ENCODE measurements at places on chromosomes 12 and 14.

GRCh38 chr14:60197629-60198303 lies 32.6 kb upstream of the DHRS7 start:
- DNase-seq, result no peak

DNA sequence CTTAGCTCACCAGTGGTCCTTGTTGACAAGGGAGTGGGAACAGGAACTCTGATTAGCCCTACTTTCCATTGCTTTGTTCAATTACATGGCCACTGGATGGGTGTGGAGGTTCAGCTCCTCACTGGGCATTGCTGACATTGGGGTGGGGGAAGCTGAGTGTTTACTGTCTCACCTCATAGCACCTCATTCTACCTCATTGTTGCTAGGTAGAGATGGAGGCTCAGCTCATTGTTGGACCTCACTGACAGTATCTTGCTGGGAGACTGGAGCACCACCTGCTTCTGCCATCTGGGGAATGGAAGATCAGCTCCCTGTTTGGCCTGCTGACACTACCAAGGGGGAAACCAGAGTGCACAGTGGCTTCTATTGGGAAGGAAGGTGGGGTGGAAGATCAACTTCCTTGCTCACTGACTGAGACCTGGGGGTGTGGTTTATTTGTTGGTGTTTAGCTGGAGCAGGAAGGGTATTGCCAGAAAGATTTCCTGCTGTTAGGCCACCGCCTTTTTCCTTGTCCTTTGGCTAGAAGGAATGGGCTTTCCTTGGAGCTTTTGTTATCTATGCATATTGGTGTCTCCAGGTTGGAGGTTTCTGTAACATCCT lies 1.3 kb upstream of the OR4E2 start:
- no peak for DNase-seq

- DNase-seq, result no peak
Observed at GRCh38 chr12:130813949-130814348, 25.1 kb downstream of the STX2 start.

- DNase-seq, result no peak
Observed at GRCh38 chr12:91882910-91883309, 262.7 kb downstream of the BTG1 start.

DNA sequence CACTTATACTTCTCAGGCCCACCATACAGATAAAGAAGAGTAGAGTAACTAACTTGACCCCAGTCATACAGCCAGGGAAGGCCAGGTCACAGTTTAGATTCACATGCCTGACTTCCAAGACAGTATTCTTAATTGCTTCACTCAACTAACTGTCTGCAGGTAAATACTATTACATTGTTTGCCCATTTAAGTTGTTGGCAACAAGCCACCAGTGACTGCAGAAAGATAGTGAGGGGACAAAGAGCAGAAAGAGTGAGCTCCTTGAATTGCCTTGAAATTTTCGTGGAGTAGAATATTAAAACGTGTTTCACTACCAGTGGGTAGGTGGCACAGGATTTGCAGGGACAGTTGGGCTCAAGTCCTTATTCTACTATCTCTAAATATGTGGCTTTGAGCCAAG lies 146.3 kb upstream of the RMST start:
- no peak for DNase-seq

GRCh38 chr14:54221432-54221803 lies 175.4 kb upstream of the CDKN3 start:
- no peak for DNase-seq

GRCh38 chr14:22122227-22122818 lies 448.7 kb upstream of the OR4E1 start:
- DNase-seq, result no peak

GRCh38 chr12:117038919-117039318 lies 60.3 kb downstream of the TESC start:
- no peak for DNase-seq

GRCh38 chr14:31943217-31943799 lies 133.8 kb upstream of the ARHGAP5 start:
- no peak for DNase-seq

DNA sequence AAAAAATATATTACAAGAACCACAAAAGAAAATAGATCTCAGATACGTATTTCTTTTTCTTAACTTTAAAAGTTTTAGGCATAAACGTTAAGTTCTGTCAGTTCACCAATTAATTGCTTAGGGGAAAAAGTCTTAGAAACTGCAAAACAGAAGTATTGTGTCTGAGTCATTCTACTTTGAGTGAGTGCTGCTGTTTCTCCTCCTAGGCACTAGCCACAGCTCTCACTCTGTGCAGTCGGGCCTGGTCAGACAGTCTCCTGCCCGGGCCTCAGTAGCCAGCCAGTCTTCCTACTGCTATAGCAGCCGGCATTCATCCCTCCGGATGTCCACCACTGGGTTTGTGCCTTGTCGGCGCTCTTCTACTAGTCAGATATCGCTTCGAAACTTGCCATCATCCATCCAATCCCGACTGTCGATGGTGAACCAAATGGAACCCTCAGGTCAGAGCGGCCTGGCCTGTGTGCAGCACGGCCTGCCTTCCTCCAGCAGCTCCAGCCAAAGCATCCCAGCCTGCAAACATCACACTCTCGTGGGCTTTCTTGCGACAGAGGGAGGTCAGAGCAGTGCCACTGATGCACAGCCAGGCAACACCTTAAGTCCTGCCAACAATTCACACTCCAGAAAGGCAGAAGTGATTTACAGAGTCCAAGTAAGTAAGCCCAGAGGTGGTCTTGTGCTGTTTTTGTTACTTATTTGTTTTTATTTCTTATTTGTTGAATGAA lies 201.3 kb downstream of the PCNX1 start:
- DNase-seq, result no peak

DNA sequence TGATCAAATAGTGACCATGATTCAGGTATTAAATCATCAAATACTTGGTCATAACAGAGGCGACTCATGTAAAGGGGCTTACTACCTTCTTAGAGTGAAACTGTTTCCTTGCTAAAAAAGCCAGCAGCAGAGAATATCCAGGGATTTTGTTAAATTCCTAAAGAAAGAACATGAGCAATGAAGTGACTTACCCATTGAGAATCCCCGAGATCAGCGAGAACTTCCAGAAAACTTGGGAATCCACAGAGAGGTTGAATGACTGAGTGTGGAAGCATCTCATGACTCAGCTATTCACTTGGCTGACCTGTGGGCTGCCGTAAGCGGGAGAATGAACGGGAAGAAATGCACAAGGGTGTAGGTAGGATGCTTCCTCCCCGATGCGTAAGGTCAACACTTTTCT lies 85.3 kb upstream of the KCNA1 start:
- DNase-seq, result no peak

DNA sequence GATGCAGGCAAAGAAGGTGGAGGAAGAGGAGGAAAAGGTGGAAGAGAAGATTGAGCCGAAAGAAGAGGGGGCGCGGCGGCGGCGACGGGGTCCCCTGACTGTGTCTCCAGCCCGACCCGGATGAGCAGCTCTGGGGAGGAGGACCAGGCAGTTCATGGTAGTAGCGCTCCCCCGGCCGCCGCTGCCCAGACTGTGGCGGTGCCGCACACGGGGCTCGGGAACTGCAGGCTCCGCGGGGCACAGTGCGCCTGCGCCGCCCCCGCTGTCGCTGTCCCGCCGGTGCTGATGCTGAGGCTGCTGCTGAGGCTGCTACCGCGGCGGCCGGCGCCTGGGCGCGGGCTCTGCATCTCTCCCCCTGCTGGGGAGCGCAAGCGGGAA lies at the start of gene KCNH5:
Gene KCNH5 (minus strand): TSS at position 225 of the 378 bp plus-strand sequence. CDS start 272 bp downstream, outside the sequence.
- DNase-seq, result no peak

GRCh38 chr12:22740656-22741355 lies 115.8 kb downstream of the ETNK1 start:
- no peak for DNase-seq

DNA sequence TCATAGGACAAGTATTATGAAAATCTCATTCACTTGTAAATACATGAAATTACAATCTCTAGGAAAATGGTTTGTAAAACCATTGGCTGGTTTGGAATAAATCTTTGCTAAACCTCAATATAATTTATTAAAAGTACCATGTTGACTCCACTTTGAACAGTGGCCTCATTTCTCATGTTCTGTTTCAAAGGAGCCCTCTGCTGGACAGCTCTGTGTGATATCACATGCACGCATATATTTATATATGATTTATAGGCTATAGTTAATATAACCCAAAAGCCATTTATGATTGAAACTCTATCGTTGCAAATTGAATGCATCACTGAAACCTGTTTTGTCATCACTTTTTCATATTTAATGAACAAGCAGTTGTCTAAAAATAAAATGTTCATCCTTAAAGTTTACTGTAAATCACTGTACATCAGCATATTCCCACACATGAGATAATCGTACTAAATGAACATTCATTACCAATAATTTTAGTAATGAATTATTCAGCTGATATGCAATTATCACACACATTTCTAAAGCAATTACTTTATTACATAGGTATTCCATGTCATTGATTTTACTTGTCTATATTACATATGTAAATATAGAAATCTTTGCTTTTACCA lies 493.8 kb downstream of the NPAS3 start:
- no peak for DNase-seq

GRCh38 chr14:77746064-77746702 lies 14.8 kb downstream of the SNW1 start:
- no peak for DNase-seq

- DNase-seq, result no peak
Observed at GRCh38 chr12:10025236-10025635, 5.2 kb upstream of the CLEC9A start.

- DNase-seq, result no peak
Observed at GRCh38 chr12:27244689-27245488, 803 bp downstream of the STK38L start.

DNA sequence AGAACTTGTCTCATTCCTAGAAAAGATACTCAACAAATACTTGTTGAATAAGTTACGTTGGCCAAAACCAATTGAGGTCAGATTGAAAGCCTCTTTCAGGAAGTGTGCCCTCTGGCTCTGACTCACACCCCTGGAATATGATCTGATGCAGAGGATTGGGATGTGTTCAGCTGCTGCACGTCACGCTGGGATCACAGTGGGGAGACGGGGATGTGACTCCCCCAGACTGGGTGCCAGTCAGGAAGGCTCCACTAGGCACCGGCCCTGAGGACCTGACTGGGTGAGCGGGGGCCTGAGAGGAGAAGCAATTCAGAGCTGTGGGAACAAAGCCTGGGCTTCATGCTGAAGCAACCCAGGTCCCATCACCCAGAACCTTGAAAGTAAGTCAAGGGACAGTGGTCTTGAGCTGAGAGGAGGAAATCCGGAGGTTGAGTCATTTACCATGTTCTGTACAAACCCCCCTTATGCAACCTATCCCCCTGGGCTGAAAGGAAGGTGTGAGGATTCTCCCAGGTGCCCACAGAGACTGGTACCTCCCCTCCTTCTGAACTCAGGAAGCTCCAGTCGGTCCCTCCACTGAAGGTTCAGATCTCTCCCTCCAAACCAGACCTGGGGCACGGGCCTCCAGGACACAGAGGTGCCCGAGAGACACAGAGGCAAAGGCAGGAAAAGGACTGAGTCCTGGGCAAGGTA lies 3.9 kb downstream of the CEBPE start:
- no peak for DNase-seq

DNA sequence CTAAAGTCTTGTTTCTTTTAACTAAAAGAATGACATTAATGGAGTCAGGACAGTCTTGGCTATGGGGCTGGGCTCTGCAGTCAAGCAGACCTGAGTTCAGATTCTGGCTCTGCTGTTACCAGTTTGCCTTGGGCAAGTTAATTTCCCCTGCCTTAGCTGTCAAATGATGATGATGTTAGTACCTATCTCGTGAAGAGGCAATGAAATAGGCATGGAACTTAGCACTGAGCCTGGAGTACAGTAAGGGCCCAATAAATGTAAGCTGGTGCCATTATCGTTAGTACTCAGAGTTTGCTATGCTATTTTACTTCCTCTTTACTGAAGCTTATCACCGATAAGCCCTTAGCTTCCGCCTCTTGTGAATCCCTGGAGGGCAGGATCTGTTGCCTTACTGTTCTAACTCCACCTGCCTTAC lies 8.5 kb downstream of the FBXW8 start:
- no peak for DNase-seq

DNA sequence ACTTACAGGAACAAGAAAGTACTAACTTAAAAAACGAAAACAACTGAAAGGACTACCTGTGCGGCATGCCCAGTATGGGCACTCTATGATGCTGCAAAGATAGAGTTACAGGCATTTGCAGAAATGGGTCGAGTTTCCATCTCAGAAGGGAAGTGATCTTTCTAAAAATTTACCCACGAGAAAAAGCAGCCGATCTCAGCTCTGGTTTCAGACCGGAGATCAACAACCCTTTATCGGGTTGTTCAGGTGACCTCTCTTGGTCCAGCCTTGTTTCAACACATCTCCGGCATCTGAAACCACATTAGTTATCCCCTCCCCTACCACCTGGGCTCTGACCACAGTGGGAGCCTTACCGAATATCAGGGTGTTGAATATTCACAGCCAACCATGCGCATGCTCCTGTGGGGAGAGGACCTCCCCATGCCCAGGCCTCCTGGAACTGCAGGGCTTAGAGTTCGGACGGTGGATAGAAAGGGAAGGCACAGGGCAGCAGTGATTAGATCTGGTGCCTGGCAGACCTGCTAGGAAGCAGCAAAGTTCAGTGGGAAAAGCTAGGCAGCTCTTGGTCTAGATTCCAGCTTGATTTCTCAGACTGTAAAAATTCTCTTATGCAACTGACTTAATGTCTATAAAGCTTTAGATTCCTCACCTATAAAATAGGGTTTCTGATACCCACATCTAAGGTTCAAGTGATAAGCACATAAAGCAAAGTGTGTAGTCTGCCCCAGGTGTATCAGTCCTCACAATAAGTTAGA lies 906.0 kb downstream of the VRK1 start:
- no peak for DNase-seq

DNA sequence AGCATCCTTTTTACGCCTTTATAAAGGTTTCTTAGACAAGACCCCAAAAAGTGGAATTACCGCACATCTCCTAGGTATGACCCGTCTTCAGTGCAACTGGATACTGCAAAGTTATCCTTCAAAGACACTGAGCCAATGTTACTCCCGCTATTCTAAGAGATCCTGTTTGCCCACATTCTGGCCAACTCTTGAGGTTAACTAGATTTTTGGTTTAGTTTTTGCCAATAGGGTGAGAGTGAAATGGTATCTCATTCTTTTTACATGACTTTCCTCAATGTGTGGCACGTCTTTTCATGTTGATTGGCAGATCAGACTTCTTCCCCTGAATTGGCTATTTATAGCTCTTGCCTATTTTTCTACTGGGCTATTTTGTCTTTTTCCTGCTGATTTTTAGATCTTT lies 347.2 kb downstream of the MED13L start:
- no peak for DNase-seq

DNA sequence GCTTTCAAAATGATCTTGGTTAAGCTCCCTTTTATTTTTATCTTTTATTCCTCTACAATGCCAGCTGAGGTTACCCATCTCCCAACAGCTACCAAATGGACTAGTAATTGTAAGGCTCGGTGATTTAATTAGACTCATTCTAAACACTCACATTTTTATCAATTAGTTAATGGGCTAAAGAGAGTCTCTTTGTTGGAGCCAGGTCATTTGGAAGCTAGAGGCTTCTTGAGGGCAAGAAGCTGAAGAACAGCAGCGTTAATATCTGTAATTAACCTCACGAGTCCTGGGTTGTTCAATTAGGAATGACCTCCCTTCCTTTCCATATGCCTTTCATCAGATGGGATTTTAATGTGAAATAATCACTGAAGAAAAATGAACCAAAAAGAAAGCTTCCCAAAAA lies 56.9 kb downstream of the OTX2 start:
- no peak for DNase-seq
